Hepatocyte (in vitro differentiated cells): ENCODE measurements at places on chromosomes 5 and 9. TPM values are rescaled to one million over a fixed set of nuclear protein-coding genes. Genes with fewer than 3 reads are reported as not detected.

DNA sequence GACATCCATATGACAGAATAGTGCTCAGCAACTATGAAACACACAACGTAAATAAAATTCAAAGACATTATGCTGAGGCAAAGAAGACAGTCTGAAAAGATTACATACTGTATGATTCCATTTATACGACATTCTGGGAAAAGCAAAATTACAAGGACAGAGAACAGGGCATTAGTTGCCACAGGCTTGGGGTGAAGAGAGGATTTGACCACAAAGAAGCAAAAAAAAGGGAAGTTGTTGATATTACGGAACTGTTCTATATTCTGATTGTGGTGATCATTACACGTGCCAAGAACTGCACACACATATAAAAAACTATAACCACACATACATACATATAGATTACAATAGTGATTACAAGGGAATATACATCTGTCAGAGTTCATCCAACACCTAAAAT is 24.1 kb downstream of the CDK5RAP2 start:
- DNase-seq: no peak
- H3K4me1 ChIP-seq: no peaks in the 10 kb centered on the region
- no peaks in the 10 kb centered on the region for H3K27me3 ChIP-seq
- no peak overlapping the region for H3K27ac ChIP-seq
- no peaks in the 10 kb centered on the region for H3K36me3 ChIP-seq

GRCh38 chr5:143207563-143208364 is 195.7 kb downstream of the NR3C1 start:
- no peaks in the 10 kb centered on the region for H3K36me3 ChIP-seq
- no peak overlapping the region for H3K27ac ChIP-seq
- no peak overlapping the region for H3K4me3 ChIP-seq
- no peak for DNase-seq

DNA sequence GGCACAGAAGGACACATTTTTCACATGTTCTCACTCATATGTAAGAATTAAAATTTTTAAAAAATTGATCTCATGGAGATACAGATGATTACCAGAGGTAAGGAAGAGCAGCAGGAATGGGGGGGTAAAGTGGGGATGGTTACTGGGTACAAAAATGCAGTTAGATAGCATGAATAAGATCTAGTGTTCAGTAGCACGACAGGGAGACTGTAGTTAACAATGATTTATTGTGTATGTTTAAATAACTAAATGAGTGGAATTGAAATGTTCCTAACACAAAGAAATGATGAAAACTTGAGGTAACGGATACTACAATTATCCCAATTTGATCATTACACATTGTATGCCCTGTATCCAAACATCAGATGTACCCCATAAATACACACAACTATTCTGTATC is 15.2 kb upstream of the TGFBI start:
- DNase-seq: no peak
- H3K36me3 ChIP-seq: no peaks in the 10 kb centered on the region
- peaks cover 31% of the 10 kb centered on the region for H3K4me1 ChIP-seq
- H3K4me3 ChIP-seq: no peak overlapping the region
- H3K27ac ChIP-seq: peak overlapping the region; percentile 80
- H3K27me3 ChIP-seq: no peaks in the 10 kb centered on the region

FCN2 gene
- not detected in 2 replicates for polyA plus RNA-seq

- no peaks in the 10 kb centered on the region for H3K36me3 ChIP-seq
- H3K4me3 ChIP-seq: peak overlapping the region; percentile 41
- peak overlapping the region; percentile 100 for H3K27ac ChIP-seq
- H3K27me3 ChIP-seq: no peaks in the 10 kb centered on the region
- DNase-seq: peak; percentile 81
These were observed 726 bp downstream of the DAP start for GRCh38 chr5:10760096-10760920.

GRCh38 chr5:124662181-124662781 is 84.2 kb downstream of the ZNF608 start:
- no peaks in the 10 kb centered on the region for H3K36me3 ChIP-seq
- peak; percentile 65 for DNase-seq
- no peaks in the 10 kb centered on the region for H3K27me3 ChIP-seq
- peaks cover 63% of the 10 kb centered on the region for H3K4me1 ChIP-seq

DNA sequence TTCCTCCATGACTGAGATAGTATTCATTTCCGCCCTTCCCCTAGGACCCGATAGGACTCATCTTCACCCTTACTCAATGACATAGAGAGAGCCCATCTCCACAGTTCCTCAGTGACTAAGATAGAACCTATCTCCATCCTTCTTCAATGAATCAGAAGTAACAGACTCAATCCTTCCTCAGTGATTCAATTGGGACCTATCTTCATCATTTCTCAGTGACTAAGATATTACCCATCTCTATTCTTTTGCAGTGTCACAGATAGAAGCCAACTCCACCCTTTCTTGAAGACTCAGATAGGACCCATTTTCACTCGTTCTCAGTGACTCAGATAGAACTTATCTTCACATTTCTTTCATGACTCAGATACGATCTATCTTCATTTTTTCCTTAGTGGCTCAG is 164.6 kb downstream of the FBXO4 start:
- H3K27me3 ChIP-seq: no peaks in the 10 kb centered on the region
- DNase-seq: no peak
- no peaks in the 10 kb centered on the region for H3K36me3 ChIP-seq
- no peaks in the 10 kb centered on the region for H3K4me1 ChIP-seq
- no peak overlapping the region for H3K27ac ChIP-seq
- no peak overlapping the region for H3K4me3 ChIP-seq

- no peaks in the 10 kb centered on the region for H3K4me1 ChIP-seq
- no peaks in the 10 kb centered on the region for H3K36me3 ChIP-seq
- H3K27me3 ChIP-seq: no peaks in the 10 kb centered on the region
- no peak for DNase-seq
These were observed 108.2 kb upstream of the MPDZ start for GRCh38 chr9:13387734-13388067.

PCDHGA11 gene
- 1.8 TPM in 2 replicates for polyA plus RNA-seq

PCDHB6 gene
- polyA plus RNA-seq: not detected in 2 replicates

DNA sequence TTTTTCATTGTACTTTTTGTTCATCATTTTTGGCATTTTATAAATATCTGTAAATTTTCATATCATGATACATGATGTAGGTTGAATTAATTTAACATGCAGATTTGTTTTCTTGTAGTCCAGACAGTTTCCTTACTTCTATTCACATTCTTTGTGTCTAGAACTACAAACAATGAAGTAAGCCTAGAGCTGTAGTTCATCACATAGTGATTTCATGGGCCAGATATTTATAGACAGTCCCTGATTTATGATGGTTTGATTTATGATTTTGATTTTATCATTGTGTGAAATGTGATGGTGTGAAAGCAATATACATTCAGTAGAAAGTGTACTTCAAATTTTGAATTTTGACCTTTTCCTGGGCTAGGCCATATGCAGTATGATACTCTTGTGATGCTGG is 139.0 kb downstream of the ARHGEF28 start:
- no peak for DNase-seq
- H3K27ac ChIP-seq: no peak overlapping the region
- no peaks in the 10 kb centered on the region for H3K36me3 ChIP-seq

DNA sequence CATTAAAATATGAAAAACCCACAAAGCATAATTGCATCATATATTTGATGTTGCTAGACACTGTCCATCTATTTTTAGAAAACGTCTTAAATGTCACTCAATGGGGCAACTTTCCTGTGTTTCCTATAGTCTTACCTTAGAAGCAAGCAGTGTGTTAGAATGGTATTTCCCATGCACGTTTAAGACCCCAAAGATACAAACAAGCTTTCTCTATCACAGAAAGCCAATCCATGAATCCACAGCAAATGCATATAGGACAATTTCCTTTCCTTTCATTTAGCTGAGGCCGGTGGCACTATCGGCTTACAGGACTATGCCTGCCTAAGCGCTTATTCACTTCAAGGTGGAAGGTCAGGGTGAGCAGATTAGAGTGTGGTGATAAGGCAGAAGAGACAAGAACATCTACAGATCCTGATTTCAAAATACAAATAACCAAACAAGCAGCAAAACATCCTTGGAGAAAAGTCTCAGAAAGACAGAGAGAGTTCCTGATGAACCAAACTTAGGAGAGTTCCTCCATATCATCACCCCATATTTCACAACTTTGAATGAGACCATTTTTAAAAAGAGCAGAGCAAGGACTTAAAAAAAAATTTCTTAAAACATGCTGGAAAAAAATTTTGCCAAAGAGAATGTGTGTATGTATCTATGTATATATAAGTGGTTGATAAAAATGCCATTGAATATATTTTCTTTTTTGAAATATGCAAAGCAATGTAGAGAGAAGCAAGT is 57.2 kb downstream of the MEF2C start:
- no peak overlapping the region for H3K4me3 ChIP-seq
- H3K27me3 ChIP-seq: no peaks in the 10 kb centered on the region
- peak; percentile 18 for DNase-seq
- peaks cover 14% of the 10 kb centered on the region for H3K4me1 ChIP-seq

GRCh38 chr5:163633926-163634460 is 128.6 kb downstream of the MAT2B start:
- no peak overlapping the region for H3K4me3 ChIP-seq
- no peaks in the 10 kb centered on the region for H3K36me3 ChIP-seq

- DNase-seq: no peak
- no peaks in the 10 kb centered on the region for H3K27me3 ChIP-seq
- no peaks in the 10 kb centered on the region for H3K36me3 ChIP-seq
- H3K4me1 ChIP-seq: peaks cover 48% of the 10 kb centered on the region
- no peak overlapping the region for H3K4me3 ChIP-seq
- peak overlapping the region; percentile 15 for H3K27ac ChIP-seq
These were observed 179.7 kb upstream of the ANKRD55 start for GRCh38 chr5:56412601-56413379.

FAM81B gene
- polyA plus RNA-seq: not detected in 2 replicates

DNA sequence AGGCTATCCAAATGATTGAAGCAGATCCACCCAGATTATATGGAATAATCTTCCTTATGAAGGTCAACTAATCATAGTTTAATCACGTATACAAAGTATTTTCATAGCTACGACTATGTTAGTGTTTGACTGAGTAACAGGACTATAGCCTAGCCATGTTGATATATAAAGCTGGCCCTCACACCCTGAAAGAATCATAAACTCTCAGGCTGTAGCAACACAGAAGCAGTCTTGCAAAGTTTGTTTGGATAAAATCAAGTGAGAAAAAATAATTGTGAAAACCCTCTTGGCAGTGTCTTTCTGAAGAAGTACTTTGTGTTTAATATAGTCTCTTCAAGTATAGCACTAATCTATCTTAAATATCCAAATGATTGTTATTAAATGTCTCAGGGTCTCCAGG is 374.5 kb upstream of the DAB2 start:
- no peak overlapping the region for H3K27ac ChIP-seq
- no peaks in the 10 kb centered on the region for H3K27me3 ChIP-seq
- no peaks in the 10 kb centered on the region for H3K36me3 ChIP-seq
- no peak overlapping the region for H3K4me3 ChIP-seq
- DNase-seq: no peak
- H3K4me1 ChIP-seq: no peaks in the 10 kb centered on the region

DNA sequence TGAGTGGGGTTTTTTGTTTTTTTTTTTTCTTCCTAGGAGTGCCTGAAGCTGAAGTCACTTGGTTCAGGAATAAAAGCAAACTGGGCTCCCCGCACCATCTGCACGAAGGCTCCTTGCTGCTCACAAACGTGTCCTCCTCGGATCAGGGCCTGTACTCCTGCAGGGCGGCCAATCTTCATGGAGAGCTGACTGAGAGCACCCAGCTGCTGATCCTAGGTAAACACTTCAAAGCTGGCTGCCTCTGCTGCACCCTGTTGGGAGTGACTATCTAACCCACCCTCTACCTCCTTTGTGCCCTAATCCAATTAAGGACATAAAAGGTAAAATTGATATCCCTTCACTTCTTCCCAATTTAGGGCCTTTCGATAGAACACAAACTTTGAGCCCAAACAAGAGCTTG is 206.8 kb downstream of the SAXO1 start:
- H3K4me3 ChIP-seq: no peak overlapping the region
- H3K27me3 ChIP-seq: no peaks in the 10 kb centered on the region
- peak overlapping the region; percentile 31 for H3K27ac ChIP-seq
- DNase-seq: peak; percentile 8

DNA sequence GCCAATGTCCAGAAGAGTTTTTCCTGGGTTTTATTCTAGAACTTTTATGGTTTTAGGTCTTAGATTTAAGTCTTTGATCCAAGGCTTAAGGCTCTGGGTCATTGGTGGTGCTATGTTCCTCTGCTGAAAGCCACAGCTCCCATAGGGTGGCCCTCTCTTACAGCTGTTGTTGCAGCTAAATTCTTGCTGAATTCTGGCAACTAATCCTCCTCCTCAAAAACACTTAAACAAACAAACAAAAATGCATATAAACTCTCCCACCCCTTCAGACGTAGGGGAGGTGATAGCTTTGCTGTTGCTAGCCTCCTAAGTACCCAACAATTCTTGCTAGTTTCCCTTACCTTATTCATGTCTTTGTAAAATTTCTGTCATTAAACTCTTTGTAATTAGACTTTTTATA is 30.2 kb downstream of the IQGAP2 start:
- no peak overlapping the region for H3K27ac ChIP-seq
- DNase-seq: no peak
- H3K27me3 ChIP-seq: no peaks in the 10 kb centered on the region
- H3K36me3 ChIP-seq: no peaks in the 10 kb centered on the region

DNA sequence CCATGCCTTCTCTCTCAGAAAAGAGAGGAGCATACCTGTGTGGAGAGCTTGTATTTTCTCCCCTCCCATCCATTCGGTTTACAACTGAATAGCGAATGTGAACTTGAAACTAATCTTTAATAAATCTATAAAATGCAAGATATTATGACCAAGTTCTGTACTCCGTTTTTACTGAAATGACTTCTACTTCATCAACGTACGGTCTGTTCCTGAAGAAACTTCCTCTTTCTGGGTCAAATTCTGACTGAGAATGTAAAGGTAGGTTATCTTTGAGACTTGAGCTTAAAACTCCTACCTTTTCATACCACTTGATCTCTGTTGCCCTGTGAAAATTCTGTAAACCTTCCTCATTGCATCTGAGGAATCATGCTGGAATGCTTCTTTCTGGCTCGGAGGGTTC is 4.2 kb upstream of the CTNNAL1 start:
- no peak for DNase-seq
- H3K4me3 ChIP-seq: no peak overlapping the region

PCDH12 gene
- 0.06 and 0.42 TPM in 2 replicates for polyA plus RNA-seq

DNA sequence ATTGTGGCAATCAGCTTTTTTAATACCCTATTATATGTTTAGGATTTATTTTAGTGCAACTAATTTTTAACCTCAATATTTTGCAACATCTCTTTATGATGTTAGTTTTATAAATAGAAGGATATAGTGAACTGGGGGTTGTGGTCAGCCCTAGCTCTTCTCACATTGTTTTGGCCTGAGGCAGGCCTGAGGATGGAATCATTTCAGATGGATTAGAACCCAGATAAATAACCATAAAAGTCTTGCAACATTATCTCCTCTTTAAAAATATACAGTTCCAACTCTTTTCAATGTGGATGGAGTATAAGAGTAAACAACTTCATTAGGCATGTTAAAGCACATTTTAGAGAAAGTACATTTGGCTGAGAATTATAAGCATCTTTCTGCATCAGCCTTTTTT is 522.7 kb downstream of the NR2F1-AS1 start:
- no peaks in the 10 kb centered on the region for H3K27me3 ChIP-seq
- peaks cover 5% of the 10 kb centered on the region for H3K4me1 ChIP-seq
- no peaks in the 10 kb centered on the region for H3K36me3 ChIP-seq

GRCh38 chr9:81814401-81814793 is 113.8 kb upstream of the SPATA31D4 start:
- no peaks in the 10 kb centered on the region for H3K36me3 ChIP-seq
- no peak overlapping the region for H3K27ac ChIP-seq
- no peaks in the 10 kb centered on the region for H3K27me3 ChIP-seq
- H3K4me3 ChIP-seq: no peak overlapping the region
- DNase-seq: no peak
- H3K4me1 ChIP-seq: peaks cover 30% of the 10 kb centered on the region

- H3K27ac ChIP-seq: no peak overlapping the region
- no peaks in the 10 kb centered on the region for H3K36me3 ChIP-seq
- no peak overlapping the region for H3K4me3 ChIP-seq
- no peaks in the 10 kb centered on the region for H3K4me1 ChIP-seq
These were observed 59.6 kb upstream of the SLC27A6 start for GRCh38 chr5:128905568-128906110.

SPAAR gene
- 0.52 TPM in 1 of 2 replicates, not detected in the other for polyA plus RNA-seq
